ENCODE measurements at places on chromosomes 5 and 9. TPM values are rescaled to one million over a fixed set of nuclear protein-coding genes. Genes with fewer than 3 reads are reported as not detected.
A peak's percentile ranks its signal among the peaks of the same experiment; 100 is the strongest.

The FAM81B gene
- total RNA-seq = 6.2 TPM

The PCDHGB6 gene
- total RNA-seq = 5.0 TPM

The LECT2 gene
- not detected for total RNA-seq

The ZNF483 gene
- total RNA-seq = 5.8 TPM

The IFNK gene
- not detected for total RNA-seq

The LEAP2 gene
- total RNA-seq = 1.9 TPM

The SLC4A9 gene
- 0.44 TPM for total RNA-seq

The PCAT7 gene
- not detected for total RNA-seq

The ANKDD1B gene
- total RNA-seq = 0.27 TPM

The CCDC112 gene
- 5.3 TPM for total RNA-seq

DNA sequence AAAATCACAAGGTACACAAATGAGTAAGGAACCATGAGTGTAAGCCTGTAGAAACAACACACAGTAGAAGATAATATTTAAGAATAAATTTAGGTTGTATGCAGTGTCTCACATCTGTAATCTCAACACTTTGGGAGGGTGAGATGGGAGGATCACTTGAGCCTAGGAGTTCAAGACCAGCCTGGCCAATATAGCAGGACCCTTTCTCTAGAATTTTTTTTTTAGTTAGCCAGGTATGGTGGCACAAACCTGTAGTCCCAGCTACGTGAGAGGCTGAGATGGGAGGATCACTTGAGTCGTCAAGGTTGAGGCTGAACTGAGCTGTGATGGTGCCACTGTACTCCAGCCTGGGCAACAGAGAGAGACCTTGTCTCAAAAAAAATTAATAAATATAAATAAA is 401.2 kb upstream of the RORB start:
- no peak for DNase-seq

GRCh38 chr9:130871395-130872062 is 25.1 kb downstream of the QRFP start:
- no peak for DNase-seq

DNA sequence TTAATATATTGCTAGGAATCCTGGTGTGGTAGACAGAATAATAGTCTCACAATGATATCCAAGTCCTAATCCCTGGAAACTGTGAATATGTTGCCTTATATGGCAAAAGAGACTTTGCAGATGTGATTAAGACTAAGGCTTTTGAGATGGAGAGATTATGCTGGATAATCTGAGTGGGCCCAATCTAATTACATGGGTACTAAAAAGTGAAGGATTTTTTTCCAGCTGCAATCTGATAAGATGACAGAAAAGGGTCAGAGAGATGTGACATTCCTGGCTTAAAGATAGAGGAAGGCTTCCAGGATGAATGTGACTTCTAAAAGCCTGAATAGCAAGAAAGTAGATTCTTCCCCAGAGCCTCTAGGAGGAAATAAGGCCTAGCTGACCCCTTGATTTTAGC is 80.7 kb upstream of the MPDZ start:
- DNase-seq = no peak

DNA sequence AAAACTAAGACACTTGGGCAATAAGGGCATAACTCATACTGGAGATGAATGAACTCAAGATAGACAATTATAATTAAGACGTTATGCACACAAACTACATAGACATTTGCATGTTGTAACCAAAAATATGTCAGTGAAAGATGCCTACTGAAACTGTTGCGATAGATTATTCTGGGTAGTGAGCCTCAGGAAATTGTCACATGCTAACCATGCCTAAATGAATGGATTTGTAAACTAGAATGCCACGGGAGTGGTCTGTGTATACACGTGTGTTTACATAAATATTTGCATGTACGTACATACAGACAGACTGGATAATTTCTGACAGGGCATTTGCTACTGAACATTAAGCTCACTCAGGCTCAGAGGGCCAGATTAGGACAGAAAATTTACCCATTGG is 1.2 kb downstream of the NIPSNAP3B start:
- no peak for DNase-seq

- no peak for DNase-seq
Observed at GRCh38 chr5:57447658-57448057, 35.0 kb downstream of the ACTBL2 start.

DNA sequence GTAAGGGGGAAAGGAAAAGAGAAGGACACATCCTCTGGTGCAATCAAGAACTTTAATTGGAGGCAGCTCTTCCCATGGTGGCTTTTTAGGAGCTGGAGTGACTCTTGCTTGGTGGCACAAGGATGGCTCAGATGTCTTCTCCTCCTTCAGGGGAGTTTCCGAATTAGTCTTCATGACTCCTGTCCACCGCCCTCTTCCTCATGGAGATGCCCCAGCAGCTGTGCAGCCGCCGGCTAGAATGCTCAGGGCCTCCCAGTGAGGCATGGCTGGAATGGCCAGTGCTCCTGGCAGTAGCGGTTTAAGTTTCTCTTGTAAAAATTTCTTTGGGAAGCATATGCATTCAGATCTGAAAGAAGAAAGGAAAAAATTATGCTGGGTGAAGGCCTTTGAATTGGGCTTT is 8.8 kb upstream of the TEX53 start:
- DNase-seq = no peak

- DNase-seq = no peak
Observed at GRCh38 chr5:157266286-157267007, 524 bp downstream of the CYFIP2 start.

- no peak for DNase-seq
Observed at GRCh38 chr5:142246258-142246657, 78.6 kb downstream of the SPRY4 start.

- DNase-seq = peak; percentile 56
Observed at GRCh38 chr9:136051837-136052471, 43.1 kb downstream of the NACC2 start.

DNA sequence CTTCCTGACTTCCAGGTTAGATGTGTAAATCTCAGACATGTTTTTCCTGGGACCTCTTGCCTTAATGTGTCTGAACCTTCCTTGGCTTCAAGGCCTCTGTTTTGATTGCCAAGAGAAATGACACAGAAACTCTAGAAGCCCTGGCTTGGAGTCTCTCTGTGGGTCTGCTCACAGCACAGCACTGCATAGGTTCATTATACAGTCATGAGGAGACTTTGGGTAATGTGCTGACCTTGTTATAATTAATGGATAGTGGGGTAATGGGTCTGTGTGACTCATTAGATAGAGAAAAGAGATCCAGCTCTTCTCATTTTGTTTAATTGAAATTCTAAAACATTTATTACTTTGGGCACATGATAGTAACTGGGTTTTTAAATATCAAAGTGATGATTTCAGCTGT is 175.8 kb upstream of the GLRA1 start:
- DNase-seq = no peak

DNA sequence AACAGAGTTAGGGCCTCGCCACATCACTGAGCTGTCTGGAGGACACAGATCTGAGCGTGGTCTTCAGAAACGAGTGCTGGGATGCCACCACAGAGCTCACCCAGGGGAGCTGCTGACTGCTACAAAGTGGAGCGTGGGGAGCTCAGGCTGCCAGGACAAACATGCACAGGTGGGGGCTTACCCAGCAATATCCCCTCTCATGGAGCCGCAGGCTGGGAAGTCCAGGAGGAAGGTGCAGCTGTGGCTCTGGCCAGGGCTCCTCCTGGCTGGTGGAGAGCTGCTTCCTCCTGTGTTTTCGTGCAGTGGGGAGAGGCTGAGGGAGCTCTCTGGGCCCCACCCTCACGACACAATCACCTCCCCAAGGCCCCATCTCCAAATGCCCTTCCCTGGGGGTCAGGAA is 368.6 kb upstream of the IRX4 start:
- no peak for DNase-seq

DNA sequence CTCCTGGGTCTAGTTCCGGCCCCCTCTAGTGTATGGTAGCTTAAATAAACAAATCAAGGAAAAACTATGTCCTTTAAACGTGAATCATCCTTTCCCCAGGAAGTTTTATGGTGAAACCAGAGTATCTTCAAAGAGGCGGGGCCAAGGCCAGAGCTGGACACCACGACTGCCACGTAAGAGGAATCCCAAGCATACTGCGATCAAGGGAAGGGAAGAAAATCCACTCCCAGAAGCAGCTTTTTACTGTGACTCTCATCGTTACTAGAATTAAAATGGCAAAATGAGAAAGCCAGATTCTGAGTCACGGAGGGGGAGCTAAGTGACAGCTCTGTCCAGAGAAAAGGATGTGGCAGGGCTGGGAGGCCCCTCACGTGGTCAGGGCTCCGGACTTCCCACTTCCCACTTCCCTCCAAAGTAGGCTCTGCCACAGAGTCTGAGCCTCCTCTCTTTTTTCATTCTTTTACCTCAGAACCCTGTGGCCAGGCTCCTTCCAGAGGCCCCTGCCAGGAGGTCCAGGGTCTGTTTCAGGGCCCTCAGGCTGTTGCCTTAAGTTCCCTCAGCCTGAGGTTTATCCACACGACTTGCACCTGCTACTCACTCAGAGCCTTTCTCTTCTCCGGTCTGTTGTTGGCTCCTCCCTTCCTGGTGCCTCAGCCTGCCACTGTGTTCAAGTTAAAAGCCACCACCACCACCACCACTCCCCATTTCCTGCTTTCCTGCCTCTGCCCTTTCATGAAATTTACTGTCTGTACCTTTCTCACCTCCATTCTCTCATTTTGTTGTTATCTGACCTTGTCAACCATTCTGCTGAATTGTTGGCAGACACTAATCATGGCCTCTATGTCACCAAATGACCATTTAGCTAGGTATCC is 1.4 kb upstream of the GLRX start:
- peak; percentile 50 for DNase-seq

GRCh38 chr5:61625681-61626621 is 293.9 kb downstream of the ZSWIM6 start:
- peak; percentile 83 for DNase-seq

DNA sequence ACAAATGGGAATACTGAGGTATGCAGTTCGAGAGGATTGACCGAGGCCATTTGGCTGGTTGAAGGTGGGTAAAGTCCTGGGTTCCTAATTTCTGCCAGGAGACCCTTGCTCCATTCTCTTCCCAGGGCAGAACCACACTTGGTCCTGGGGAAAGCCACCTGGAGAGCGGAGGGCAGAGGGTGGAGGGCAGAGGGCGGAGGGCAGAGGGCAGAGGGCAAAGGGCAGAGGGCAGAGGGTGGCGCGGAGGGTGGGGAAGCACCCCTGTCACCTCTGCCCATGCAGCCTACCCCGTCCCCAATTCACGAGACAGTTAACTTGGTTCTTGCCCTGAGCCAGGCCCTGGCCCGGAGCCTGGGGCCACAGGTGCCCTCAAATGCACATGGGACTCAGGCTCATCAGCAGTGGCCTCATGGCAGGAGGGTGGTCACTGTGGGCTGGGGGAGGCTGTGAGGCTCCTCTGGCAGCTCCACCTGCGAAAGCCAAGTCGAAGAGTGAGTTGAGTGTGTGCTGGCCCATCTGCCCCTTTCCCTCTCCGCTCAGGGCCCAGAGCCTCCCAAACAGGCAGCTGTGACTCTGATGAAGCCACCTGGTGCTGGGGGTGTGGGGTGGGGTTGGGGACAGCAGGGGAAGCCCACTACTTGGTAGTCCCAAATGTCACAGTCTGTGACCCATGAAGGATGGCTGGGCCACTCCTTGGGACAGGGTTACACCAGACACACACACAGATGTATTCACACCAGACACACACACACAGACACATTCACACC is 28.0 kb upstream of the FCN1 start:
- DNase-seq = no peak

- DNase-seq = no peak
Observed at GRCh38 chr9:105455836-105456475, 8.1 kb downstream of the FSD1L start.

DNA sequence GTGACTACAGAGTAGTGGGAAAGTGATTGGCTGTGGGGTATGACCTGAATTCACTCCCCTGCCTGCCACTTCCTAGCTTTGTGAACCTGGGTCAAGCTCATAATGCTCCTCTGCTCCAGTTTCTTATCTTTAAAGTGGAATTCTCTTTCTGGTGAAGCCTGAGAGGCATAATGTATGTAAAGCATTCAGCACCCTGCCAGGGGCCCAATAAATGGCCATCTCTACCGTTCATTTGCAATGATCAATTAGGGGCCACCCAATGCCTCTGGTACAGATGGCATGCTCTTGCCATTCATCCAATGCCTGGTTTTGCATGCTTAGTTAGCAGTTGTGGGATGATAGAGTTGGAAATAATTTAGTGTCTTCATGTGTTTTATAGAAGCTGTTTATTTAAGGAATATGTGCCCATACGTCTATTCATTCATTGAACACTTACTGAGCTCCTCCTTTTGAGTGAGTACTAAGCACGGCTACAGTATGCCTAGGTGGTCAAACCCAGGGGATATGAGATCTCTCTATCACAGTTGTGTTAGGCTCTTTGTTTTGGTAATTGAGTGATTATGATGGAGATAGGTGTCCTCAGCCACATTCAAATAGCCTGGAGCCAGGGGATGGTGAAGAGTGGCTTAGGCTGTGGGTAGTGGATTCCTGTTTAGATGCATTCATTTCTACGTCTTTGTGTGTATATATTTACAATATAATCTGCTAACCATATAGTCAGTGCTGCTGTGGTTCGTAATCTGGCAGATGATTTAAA is 15.3 kb downstream of the ZNF462 start:
- DNase-seq = no peak

- no peak for DNase-seq
Observed at GRCh38 chr9:101397746-101398067, 711 bp downstream of the MRPL50 start.

- no peak for DNase-seq
Observed at GRCh38 chr5:127203818-127204217, 86.8 kb upstream of the MEGF10 start.

All from left ventricle myocardium inferior (tissue), 1 donor.